ENCODE measurements at places on chromosomes 1 and 21. TPM values are rescaled to one million over a fixed set of nuclear protein-coding genes. Genes with fewer than 3 reads are reported as not detected.

DNA sequence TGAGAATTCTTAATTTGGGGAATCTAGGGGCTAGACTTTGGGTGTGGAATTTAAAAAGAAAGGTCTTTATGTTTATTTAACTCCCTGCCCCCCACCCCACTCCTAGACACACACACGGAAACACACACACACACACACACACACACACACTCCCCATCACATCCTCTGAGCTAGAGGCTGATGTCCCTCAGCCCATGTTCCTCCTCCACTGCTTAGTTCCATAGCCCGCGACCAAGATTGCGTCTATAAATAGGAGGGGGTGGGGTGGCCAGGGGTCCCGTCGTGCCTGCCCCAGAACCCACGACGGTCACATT, 655 bp upstream of the KIRREL1 start:
- no peak for DNase-seq

DNA sequence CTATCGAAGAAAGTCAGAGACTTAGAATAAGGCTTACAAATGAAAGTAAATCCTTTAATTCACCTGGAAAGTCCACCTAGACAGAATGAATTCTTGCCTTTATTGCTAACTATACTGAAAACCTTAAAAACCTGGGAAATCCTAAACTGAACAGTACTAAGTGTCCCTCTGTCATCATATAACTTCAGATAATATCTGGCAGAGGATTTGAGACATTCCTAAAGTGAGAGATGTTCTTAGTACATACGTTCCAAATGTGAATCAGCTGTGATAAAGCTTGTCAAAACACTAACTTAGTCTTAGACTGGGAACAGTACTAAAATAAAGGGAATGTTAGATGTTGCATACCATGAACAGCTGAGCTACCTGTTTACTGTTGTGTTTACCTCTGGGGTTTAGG, 121.7 kb downstream of the TNFSF18 start:
- DNase-seq = no peak

DNA sequence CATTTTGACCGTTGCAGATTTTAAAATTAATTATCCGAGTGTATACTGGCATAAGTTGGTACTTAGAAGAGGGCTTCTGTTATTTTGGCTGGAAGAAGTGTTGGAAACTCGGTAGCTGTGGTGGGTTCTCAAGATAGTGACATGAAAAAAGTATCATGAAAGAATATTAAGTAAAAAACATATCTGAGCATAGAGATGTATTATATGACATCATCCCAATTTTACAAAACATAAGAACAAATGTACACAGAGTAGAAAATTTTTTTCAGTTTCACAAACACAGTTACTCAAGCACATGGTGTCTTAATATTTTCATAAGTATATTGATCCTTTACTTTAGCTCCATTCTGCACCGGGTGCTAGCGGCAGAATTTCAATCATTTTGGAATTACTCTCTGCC, 684 bp downstream of the IFI16 start:
- no peak for DNase-seq

DNA sequence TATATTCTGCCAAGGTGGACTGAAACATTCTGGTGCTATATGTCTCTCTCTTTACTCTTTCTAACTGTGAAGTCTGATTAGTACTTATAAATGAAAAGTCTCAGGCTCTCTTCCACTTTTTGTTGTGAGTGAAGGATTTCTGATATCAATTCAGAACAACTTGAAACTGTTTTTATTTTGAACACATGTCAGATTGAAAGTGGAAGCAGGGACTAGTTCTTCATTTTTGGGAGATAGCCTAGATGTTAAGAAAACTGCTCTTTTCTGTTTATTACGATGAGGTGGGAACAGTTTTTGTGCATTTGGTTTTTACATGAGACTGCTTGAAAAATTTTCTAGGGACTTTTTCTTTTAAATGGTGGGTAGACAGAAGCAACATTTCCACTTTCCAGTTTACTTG, 14.5 kb upstream of the GBP3 start:
- no peak for DNase-seq

DNA sequence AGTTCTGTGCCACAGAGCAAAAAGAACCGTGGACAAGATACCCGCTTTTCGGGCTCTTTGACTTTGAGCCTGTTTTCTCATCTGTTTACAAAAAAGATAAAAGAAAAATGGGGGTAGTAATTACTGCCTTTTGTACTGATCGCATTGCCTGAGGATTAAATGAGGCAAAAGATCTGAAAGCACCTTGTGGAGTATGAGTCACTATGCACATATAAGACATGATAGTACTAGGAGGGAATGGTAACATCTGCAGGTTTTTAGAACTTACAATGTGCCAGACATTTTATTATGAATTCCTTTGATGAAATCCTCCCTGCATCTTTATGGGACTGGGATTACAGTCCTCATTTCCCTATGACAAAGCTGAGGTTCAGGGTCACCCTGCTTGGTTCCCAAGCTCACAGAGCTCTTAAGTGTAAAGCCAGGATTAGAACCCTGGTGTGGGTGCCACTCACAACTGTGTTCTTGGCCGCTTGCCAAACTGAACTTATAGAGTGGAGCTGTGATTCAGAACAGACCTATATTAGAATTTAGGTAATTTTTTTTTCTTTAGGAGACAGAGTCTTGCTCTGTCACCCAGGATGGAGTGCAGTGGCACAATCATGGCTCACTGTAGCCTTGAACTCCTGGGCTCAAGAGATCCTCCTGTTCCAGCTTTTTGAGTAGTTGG, 1.8 kb downstream of the DISC1 start:
- DNase-seq = no peak

DNA sequence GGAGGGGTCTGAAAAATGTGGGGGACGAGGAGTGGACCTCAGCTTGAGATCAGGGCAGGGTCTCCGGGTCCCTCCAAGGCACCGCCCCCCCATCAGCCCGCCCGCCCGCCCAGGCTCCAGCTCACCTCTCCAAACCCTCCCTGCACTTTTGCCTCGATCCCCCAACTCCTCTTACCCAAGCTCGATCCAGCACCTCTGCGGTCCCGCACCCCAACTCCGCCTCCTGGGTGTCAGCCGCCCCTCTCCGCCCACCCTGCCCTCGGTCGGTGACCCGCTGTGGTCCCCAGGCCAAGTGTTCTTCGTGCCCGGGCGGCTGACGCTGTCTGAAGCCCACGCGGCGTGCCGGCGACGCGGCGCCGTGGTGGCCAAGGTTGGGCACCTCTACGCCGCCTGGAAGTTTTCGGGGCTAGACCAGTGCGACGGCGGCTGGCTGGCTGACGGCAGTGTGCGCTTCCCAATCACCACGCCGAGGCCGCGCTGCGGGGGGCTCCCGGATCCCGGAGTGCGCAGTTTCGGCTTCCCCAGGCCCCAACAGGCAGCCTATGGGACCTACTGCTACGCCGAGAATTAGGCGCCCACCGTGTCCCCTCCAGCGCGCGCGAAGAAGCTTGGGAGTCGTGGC, 5.7 kb downstream of the HAPLN2 start:
- DNase-seq = no peak

GRCh38 chr1:8754247-8754650, 63.2 kb downstream of the RERE start:
- no peak for DNase-seq

GRCh38 chr1:196577386-196577785, 30.9 kb downstream of the KCNT2 start:
- DNase-seq = no peak

DNA sequence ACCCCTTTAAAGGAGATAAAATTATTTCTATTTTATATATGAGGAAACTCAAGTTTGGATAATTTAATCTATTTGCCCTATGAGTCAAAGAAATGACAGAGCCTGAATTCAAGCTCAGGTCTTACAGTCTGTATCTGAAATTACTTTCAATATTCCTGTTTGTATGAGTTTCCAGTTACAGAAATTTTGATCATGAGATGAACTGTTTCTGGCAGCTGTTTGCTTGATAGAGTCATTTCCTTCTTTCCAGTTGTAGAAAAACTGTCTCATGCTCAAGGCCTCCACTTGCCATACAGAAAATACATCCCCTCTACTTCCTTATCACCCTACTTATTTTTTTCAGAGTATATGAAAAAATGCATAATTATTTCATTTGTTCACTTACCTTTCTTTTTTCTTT, 87.6 kb downstream of the PTPRC start:
- no peak for DNase-seq

- DNase-seq = no peak
These were observed 15.0 kb upstream of the F5 start for GRCh38 chr1:169601096-169601881.

MARK1 gene
- 77.7 TPM for total RNA-seq

TMEM183A gene
- 131 TPM for total RNA-seq

ZMYM1 gene
- total RNA-seq = 41.0 TPM

Measured in occipital lobe (tissue), 3 donors.